G401 (cell line): ENCODE measurements at places on chromosomes 5 and 9. TPM values are rescaled to one million over a fixed set of nuclear protein-coding genes. Genes with fewer than 3 reads are reported as not detected.

DNA sequence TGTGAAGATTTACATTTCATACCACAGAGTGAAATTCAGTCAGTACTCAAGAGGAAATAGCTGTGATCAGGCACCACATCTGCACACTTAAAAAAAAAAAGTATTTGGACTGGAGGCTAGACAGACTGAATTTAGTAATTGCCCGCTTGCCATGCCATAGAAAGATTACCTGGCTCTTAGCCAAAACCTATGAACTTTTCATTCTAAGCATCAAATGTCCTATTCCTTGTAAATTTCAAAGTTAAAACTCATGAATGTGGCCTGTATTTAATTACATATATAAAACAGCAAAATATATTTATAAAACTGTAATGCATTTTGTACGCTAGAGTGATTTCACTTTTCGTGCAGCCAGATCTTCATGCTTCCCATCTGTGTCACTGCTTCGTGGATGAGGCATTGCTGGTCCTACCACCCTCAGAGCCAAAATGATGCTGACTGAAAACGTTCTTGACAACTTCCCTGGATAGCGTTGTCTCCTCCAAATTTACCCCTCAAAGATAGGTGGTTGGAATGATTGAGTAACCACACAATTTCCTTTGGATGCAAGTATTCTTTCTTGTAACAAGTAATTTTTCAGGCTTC is 447.9 kb upstream of the SGCD start:
- DNase-seq, result no peak

DNA sequence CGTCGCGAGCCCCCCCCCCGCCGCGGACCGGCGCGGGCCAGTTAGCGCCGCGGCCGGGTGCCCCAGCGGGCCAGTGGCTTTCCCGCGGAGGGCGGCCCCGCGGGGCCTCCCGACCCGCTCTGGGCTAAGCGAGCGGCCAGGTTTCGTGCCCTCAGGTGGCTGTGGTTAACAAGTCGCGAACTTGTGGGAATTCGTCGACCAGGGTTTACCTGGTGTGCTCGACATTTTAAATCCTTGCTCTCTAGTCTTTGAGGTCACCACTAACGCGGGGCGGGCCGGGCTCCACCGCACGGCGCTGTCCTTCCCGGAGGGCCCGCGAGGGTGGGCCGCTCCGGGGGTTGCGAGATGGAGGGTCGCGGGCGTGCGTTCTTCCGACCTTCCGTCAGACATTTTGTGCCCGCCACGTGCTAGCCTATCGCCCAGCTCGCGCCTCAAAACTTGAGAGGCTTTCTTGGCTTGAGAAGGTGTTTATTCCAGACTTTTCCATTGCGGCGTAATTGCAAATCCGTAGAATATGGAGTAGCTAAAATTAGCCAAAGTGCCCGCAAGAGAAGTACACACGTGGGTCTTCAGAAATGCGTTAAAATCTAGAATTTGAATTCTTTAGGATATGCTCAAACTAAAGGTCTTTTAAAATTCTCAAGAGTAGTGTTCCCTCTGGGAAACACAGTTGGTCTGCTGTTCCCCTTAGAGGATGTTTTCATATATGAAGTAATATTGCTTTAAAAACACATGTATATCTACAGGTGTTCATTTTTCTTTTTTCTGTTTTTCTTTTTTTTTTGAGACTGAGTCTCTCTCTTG is 2.1 kb downstream of the ANP32B start:
- DNase-seq, result peak; percentile 28

DNA sequence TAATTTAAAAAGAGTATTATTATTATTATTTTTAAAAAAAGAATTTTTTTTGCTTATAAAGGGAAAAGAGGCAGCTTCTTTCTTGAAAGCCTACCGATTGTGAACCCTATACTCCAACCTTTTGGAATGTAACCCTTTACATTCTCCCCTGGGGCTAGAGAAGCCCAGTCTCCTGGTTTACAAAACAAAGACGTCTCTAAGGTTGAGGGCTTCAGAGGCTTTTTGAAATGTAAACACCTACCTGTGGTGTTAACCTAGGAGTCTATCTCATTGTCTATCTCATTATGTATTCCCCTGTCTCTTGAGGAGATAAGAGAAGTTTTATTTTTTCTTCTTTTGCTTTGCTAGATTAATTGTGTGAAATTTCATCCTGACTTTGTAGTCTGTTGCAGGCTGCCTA is 4.7 kb downstream of the TNFSF8 start:
- DNase-seq, result no peak

Gene ARRDC3
- 10.8 and 18.5 TPM in 2 replicates for total RNA-seq

- DNase-seq, result no peak
These were observed 137.6 kb downstream of the CCDC192 start for GRCh38 chr5:127840809-127841208.

Gene C9orf153
- 0.07 TPM in 1 of 2 replicates, not detected in the other for total RNA-seq

DNA sequence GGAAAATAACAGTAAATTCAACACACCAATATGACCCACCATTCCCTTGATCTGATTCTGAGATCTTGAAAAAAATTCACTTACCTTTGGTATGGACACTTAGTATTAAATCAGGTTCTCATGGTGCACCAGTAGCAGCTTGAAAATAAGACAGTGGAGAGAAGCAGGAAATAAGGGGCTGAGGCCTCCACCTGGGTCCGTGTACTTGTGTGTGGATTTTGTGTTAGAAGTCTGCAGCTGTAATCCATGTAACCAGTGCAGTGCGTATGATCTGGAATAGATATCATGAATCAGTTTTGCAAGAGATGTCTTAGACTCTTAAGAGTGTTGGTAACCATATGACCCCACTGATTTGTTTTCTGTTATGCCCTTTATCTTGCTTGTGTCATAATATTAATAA is 107.1 kb downstream of the FBXL7 start:
- DNase-seq, result no peak

Gene KLHL3
- total RNA-seq, result 0.86 and 1.2 TPM in 2 replicates

Gene CARTPT
- not detected in 2 replicates for total RNA-seq

Gene NAIP
- total RNA-seq, result 0.61 and 0.68 TPM in 2 replicates

Gene DMGDH
- not detected in 2 replicates for total RNA-seq

- no peak for DNase-seq
These were observed 419.9 kb downstream of the BNC2 start for GRCh38 chr9:16450578-16450977.

GRCh38 chr5:41875121-41875520 is 4.9 kb upstream of the OXCT1 start:
- no peak for DNase-seq

- DNase-seq, result no peak
These were observed 43.5 kb upstream of the FABP6 start for GRCh38 chr5:160185626-160186360.

- DNase-seq, result no peak
These were observed 45.7 kb upstream of the GHR start for GRCh38 chr5:42377496-42377895.

DNA sequence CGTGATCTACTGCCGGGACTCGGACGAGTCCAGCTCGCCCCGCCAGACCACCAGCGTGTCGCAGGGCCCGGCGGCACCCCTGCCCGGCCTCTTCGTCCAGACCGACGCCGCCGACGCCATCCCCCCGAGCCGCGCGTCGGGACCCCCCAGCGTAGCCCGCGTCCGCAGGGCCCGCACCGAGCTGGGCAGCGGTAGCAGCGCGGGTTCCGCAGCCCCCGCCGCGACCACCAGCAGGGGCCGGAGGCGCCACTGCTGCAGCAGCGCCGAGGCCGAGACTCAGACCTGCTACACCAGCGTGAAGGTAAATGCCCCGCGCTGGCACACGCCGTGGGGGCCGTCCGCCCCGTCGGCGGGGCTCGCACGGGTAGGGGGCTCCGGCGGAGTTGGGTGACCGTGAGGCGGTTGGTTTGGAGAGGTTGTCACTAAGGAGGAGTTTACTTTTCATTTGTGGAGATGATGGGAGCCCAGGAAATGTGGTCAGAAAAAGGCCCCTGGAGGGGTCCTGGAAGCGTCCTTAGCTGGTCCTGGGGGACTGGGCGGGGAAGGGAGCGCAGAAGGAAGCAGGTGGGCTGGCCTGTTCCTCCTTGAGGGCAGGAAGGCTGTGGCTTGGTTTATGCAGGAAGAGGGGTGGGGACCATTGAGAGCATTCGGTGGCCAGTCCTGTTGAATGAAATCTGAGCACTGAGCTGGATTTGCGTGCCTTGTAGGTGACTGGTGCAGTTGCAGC is 647 bp downstream of the PDE8B start:
- no peak for DNase-seq

Gene CD14
- not detected in 2 replicates for total RNA-seq

DNA sequence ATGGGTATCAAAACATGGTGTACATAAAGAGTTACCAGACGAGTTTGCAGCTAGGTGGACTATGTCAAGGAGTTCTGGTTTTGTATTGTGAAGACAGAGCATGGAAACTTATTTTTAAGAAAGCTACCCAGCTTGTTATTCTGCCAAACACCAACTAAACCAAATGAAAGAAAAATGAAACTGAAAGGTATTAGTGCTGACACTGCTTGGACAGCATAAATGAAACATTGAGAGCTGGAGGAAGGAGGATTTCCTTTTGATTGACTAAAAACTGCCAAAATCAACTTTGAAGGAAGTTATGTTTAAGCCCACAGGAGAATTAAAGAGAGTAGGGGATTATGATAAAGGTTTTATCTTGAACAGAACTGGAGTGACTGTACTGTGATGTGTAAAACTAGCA is 766.2 kb downstream of the PTPRD start:
- DNase-seq, result no peak

- peak; percentile 55 for DNase-seq
These were observed 69.5 kb upstream of the ANXA1 start for GRCh38 chr9:73081979-73082657.

Gene CARD6
- total RNA-seq, result not detected in 2 replicates

DNA sequence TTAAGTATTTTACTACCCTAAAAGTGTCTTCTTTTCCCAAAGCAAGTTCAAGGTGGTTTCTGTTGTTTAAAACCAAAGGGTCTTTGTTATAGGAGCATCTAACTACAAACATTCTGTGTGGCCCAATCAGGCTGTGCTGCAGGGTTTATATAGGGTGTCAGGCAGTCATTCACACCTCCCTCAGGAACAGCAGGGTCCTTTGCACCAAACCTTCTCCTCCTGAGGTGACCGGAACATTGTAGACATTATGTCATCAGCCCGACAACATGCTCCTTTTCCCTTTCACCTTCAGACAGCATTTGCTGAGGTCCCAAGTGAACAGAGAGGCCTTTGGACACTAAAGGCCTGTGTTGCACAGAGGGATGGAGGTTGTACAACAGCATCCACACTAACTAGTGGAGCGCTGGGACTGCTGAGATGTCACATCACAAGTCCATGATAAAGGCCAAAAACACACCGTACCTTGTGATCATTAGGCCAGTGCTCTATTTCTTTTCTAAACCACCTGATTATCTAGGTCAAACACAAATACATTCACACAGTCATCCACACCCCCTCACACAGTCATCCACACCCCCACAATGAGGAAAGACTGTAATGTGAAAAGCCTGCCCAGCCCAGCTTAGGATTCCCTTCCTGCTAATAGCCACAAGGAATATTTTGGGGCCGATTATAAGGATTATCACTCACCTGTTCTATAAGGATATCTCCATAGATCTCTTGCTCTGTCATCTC is 123.8 kb upstream of the VLDLR start:
- no peak for DNase-seq

GRCh38 chr5:158619083-158619788 is 480.5 kb downstream of the EBF1 start:
- DNase-seq, result no peak

- DNase-seq, result no peak
These were observed 31.3 kb downstream of the ANXA1 start for GRCh38 chr9:73182928-73183327.

DNA sequence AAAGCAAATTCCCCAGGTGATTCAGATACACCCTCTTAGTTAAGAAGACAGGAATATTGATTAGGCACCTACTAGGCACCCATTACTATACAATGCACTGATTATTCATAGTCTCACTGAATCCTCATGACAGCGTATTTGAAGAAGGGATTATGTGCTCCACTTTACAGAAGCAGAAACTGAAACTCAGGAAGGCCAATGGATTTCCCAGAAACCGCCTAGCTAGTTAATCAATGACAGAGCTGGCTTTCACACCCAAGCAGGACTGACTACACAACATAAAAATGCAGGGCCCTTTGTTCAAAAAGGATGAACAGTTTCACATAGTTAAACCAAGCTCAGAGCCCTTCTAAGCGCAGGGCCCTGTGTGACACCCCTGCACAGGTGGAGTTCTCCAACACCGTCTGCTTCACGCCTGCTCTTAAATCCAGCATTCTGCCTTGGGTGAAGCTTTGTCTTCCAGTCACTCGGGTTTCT is 117.3 kb downstream of the TTLL11 start:
- DNase-seq, result no peak

Gene TMC1
- total RNA-seq, result not detected in 2 replicates

GRCh38 chr5:52449516-52449915 is 338.2 kb upstream of the ITGA1 start:
- DNase-seq, result no peak

Gene SNCAIP
- total RNA-seq, result not detected in 2 replicates

DNA sequence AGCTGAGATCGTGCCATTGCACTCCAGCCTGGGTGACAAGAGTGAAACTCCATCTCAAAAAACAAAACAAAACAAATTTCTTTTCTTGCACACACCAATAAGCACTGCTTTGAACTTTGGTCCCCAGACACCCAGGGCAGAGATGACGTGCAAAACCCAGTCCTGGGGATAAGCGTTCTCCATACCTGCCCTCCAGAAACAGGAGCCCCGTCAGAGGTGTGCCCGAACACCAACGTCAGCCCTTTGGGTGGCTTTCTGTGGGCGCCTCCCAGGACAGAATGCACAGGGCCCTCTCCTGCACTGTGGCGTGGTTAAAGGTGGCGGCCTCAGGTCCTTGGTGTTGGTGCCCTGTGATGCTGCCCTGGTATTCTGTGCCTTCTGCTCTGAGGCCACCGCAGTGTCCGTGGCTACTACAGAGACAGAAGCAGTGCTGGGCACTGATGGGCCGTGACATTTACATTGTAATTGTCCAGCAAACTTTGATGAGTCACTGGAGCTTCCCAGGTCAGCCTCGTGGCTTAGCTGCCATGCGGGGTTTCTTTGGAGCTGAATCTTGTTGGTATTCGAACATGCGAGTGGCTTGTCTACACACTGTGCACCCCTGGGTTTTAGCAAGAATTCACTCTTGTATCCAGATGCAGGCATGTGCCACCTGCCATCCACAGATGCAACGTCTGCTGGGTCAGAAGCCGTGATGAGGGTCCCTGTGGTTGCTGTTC is 9.8 kb downstream of the PPP1R26 start:
- DNase-seq, result no peak

GRCh38 chr9:1216532-1216931 is 166.4 kb downstream of the DMRT2 start:
- DNase-seq, result no peak

Gene SLC6A7
- not detected in 2 replicates for total RNA-seq

DNA sequence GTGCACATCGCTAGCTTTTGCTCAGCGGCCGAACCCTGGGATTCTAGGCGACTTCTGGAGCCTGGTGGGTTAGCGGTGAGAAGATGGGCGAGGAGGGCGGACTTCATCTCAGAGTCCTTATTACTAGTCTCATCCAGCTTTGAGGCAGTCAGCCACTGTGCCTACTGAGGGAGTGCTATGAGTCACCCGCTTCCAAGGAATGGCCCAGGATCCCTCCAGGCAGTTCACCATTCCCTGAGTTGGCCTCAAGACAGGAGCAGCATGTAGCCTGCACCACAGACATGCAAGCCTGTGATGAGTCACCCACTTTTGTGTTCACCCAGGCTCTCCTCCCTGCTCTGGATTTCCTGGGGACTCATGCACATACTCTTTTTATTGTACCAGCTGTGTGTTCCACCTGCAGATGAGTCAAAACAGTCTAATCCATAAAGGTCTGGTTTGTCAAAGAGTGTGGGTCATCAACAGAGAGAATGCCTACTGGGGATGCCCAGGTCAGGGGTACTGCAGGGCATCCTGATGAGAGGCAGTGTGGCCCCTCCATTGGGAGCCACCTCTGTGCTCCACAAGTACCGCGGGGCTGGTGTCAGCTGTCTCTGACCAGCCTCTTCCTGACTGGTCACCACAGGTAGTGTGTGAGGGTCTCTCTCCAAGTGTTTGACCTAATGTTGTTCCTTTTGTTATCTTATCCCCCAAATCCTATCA is 20.2 kb downstream of the SLC22A5 start:
- DNase-seq, result no peak

Gene MARCOL
- not detected in 2 replicates for total RNA-seq
